ENCODE measurements at places on chromosomes 7 and 10.

GRCh38 chr7:150731916-150732315, 5.3 kb upstream of the GIMAP5 start:
- DNase-seq = no peak

GRCh38 chr7:50718311-50718710, 64.4 kb downstream of the GRB10 start:
- DNase-seq = no peak

DNA sequence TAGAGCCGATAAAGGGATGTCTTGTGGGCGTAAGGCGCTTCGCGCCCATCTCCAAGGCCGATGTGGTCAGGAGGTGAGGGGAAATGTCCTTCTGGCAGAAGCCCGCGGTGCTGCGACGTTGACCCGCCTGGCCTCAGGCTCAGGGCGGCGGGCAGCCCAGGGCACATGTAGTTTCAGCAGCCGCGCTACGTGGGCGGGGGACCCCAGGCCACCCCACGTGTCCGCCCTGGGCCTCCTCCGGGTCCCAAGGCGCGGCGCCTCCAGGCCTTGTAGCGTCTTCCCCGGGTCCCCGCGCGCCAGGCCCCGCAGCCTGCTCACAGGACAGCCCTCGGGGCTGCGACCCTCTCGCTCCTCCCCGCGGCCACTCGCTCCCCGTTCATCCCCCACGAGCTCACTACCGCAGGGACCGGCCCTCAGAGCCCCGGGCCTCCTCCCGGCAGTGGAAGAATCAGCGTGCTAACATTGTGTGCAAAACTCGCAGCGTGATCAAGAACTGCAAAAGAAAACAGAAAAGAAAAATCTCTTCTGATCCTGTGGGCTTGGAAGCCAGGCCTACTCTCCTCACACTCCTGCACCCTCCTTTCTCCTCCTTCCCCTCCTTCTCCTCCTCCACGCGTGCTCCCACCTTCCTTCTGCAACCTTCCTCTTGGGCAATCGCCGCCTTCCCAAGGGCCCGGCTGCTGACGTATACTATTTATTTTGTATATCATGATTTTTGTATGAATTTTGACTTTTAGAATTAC, 4.4 kb upstream of the TBX20 start:
- DNase-seq = no peak

DNA sequence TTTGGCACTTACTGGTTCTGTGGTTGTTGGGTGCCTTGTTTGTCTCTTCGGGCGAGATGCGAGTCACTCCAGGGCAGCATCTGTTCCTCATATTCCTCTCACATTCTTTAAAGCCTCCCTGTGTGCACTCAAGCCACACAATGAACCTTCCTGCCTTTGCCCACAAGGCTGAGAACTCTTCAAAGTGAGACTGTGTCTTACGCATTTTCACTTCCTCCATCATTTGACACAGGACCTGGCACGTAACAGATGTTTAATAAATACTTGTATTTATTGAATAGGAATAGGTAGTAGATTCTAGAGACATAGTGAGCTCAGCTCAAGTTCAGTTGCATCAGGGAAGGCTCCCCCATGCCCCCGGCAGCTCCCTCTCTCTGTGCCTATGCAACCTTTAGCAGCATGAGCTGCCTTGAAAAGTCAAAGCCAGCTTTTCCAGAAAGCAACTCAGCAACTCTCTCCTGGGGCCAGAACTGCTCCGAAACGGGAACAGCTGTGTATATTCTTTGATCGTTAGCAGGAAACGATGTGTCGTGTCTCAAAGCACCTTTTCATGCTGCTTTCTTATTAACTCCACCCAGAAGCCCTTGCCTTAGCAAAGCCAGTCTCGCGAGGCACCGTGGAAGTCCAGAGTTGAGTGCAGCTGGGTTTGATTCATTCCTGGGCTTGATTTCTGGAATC, 97.5 kb downstream of the PFKFB3 start:
- no peak for DNase-seq

- no peak for DNase-seq
These were observed at the start of gene CPA2 for GRCh38 chr7:130266258-130266960. Gene CPA2 (plus strand): TSS chr7:130266863. CDS start chr7:130266882, 19 bp downstream.

- no peak for DNase-seq
These were observed 543.8 kb downstream of the PTPRN2 start for GRCh38 chr7:158043551-158044481.
